Activated naive CD8-positive, alpha-beta T cell treated with anti-CD3 and anti-CD28 coated beads, Interleukin-2, amount 10 ng/mL, durations not matched to agents 7 days and 5 days (primary cell): ENCODE measurements at places on chromosomes 6 and 20. TPM values are rescaled to one million over a fixed set of nuclear protein-coding genes. Genes with fewer than 3 reads are reported as not detected.

ETV7 gene
- 9.8 TPM for total RNA-seq

TENT5A gene
- total RNA-seq = 2.8 TPM

GRCh38 chr6:146273490-146273889, 244.6 kb downstream of the GRM1 start:
- H3K4me3 ChIP-seq = no peak overlapping the region
- H3K27ac ChIP-seq = no peak overlapping the region
- H3K4me1 ChIP-seq = no peaks in the 10 kb centered on the region
- H3K27me3 ChIP-seq = no peaks in the 10 kb centered on the region
- DNase-seq = no peak

- H3K4me1 ChIP-seq = no peaks in the 10 kb centered on the region
- H3K27ac ChIP-seq = no peak overlapping the region
- no peaks in the 10 kb centered on the region for H3K36me3 ChIP-seq
- no peak overlapping the region for H3K4me3 ChIP-seq
Measured at GRCh38 chr6:156348424-156348823, 428.8 kb upstream of the ARID1B start.

- H3K27ac ChIP-seq = no peak overlapping the region
- H3K36me3 ChIP-seq = no peaks in the 10 kb centered on the region
- H3K4me1 ChIP-seq = peaks cover 34% of the 10 kb centered on the region
Measured at GRCh38 chr20:50004229-50004628, 21.4 kb downstream of the SNAI1 start.

TEAD3 gene
- 0.19 TPM for total RNA-seq

TFAP2D gene
- total RNA-seq = not detected

PPIL6 gene
- total RNA-seq = 0.53 TPM

- H3K4me3 ChIP-seq = peak overlapping the region; percentile 88
- DNase-seq = peak; percentile 50
- H3K36me3 ChIP-seq = peaks cover 8% of the 10 kb centered on the region
Measured at GRCh38 chr6:149482545-149483333, 2.1 kb downstream of the ZC3H12D start.

DNA sequence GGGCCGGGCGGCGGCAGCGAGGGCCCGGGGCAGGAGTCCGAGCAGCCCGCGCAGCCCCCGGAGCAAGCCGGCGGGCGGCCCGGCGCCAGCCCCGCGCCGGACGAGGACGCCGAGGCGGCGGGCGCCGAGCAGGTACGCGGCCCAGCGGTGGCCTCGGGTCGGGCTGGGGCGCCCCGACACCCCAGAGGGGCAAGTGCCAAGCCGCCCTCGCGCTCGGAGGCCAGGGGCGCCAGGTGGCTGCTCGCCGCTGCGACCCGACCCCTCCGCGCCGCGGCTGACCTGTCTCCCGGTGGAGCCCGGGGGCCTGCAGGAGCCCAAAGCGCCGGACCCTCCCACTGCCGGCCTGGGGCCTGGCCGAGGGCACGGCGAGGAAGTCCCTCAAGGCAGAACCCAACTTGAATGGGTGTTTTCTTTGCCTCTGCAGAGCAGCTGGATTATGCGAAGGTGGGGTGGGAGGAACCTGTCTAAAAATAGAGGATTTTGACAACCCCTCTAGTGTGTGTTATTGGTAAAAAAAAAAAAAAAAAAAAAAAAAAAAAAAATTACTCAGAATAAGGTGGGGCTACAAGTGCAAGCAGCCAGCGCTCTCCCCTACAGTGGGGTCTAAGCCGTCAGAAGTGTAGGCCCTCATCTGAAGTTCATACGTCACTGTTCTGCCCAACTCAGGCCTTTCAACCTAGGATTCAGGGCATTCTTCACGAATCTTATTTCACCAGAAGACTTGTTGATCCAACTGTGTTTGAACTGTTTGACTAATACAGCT, 609 bp downstream of the OGFRL1 start:
- peaks cover 28% of the 10 kb centered on the region for H3K4me1 ChIP-seq
- DNase-seq = peak; percentile 71
- H3K27ac ChIP-seq = peak overlapping the region; percentile 80
- H3K27me3 ChIP-seq = peaks cover 3% of the 10 kb centered on the region
- H3K4me3 ChIP-seq = peak overlapping the region; percentile 84

- H3K4me1 ChIP-seq = no peaks in the 10 kb centered on the region
- no peak for DNase-seq
- no peak overlapping the region for H3K4me3 ChIP-seq
- H3K27ac ChIP-seq = no peak overlapping the region
- no peaks in the 10 kb centered on the region for H3K36me3 ChIP-seq
Measured at GRCh38 chr20:4434681-4435080, 287.0 kb upstream of the PRND start.

RFX6 gene
- not detected for total RNA-seq

GRCh38 chr6:151209071-151209831, 30.5 kb upstream of the AKAP12 start:
- no peaks in the 10 kb centered on the region for H3K4me1 ChIP-seq
- H3K4me3 ChIP-seq = no peak overlapping the region
- DNase-seq = no peak
- H3K36me3 ChIP-seq = no peaks in the 10 kb centered on the region
- H3K27ac ChIP-seq = no peak overlapping the region

- H3K4me1 ChIP-seq = peaks cover 4% of the 10 kb centered on the region
Measured at GRCh38 chr20:49835031-49835430, 22.4 kb downstream of the SLC9A8 start.

- peak overlapping the region; percentile 36 for H3K4me3 ChIP-seq
- peaks cover 7% of the 10 kb centered on the region for H3K4me1 ChIP-seq
- H3K36me3 ChIP-seq = peaks cover 6% of the 10 kb centered on the region
- peaks cover 3% of the 10 kb centered on the region for H3K27me3 ChIP-seq
- no peak overlapping the region for H3K27ac ChIP-seq
Measured at GRCh38 chr6:107866606-107867301, 42.6 kb upstream of the SCML4 start.

DNA sequence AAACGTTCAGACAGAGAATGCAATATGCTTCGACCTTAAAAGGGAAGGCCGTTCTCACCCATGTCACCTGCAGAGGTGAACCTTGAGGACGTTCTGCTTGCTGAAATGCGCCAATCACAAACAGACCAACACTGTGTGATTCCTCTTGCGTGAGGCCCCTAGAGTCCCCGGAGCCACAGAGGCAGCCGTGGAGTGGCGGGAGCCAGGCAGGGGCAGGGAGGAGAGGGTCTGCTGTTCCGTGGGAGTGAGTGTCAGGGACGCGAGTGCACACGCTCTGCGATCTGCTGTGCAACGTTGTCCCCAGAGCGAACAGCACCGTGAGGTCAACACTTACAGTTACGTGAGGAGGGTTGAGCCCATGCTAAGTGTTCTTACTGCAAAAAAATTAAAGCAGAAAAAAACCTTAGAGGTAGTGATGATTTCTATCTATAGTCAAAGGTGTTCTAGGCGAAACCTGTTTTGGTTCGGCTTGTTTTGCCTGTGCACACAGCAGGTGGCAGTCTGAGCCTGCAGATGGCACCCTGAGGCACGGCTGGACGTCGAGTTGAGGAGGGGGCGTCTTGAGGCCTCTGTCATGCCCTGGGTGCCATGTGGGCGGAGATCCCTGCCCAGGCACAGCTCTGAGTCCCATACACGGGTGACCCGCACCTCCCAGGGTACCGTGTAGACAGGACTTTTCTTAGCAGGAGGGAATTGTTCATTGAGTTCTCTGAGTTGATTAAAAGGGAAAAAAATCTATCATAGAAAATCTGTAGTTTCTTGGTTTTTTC, 71.7 kb upstream of the FRMD1 start:
- no peak for DNase-seq
- no peak overlapping the region for H3K4me3 ChIP-seq
- no peak overlapping the region for H3K27ac ChIP-seq
- no peaks in the 10 kb centered on the region for H3K27me3 ChIP-seq
- no peaks in the 10 kb centered on the region for H3K36me3 ChIP-seq
- no peaks in the 10 kb centered on the region for H3K4me1 ChIP-seq

DNA sequence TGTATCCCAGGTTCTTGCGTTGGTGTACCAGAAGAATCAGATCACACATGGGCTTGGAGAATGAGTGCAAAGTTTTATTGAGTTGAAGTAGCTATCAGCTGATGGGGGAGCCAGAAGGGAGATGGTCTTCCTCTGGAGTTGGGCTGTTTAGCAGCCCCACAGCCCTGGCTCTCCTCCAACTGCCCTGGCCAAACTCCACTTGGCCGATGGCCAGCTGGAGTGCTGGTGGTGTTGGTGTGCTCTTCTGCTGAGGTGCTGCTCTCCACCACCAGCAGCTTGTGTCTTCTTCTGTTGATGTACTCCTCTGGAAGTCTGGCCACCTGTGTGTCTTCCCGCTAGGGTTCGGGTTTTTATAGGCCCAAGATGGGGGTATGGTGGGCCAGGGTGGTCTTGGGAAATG, 172.8 kb downstream of the TINAG start:
- H3K4me3 ChIP-seq = no peak overlapping the region
- no peaks in the 10 kb centered on the region for H3K36me3 ChIP-seq
- H3K4me1 ChIP-seq = no peaks in the 10 kb centered on the region
- H3K27ac ChIP-seq = no peak overlapping the region
- H3K27me3 ChIP-seq = no peaks in the 10 kb centered on the region
- no peak for DNase-seq

GRCh38 chr6:74505391-74505790, 700.5 kb downstream of the COL12A1 start:
- no peak overlapping the region for H3K4me3 ChIP-seq
- no peaks in the 10 kb centered on the region for H3K4me1 ChIP-seq
- no peak for DNase-seq
- H3K27me3 ChIP-seq = no peaks in the 10 kb centered on the region

- no peak overlapping the region for H3K4me3 ChIP-seq
- peaks cover 39% of the 10 kb centered on the region for H3K4me1 ChIP-seq
- no peak overlapping the region for H3K27ac ChIP-seq
- no peaks in the 10 kb centered on the region for H3K27me3 ChIP-seq
Measured at GRCh38 chr6:41972826-41973225, 31.2 kb upstream of the CCND3 start.

GRCh38 chr20:3783068-3783489, 1.8 kb upstream of the SPEF1 start:
- H3K36me3 ChIP-seq = peaks cover 5% of the 10 kb centered on the region
- no peak for DNase-seq
- peaks cover 30% of the 10 kb centered on the region for H3K4me1 ChIP-seq

CAPN11 gene
- total RNA-seq = not detected

CCN5 gene
- total RNA-seq = not detected

- DNase-seq = peak; percentile 87
- H3K4me3 ChIP-seq = peak overlapping the region; percentile 73
- H3K4me1 ChIP-seq = peaks cover 23% of the 10 kb centered on the region
- peak overlapping the region; percentile 74 for H3K27ac ChIP-seq
- H3K36me3 ChIP-seq = peaks cover 17% of the 10 kb centered on the region
Measured at GRCh38 chr20:50191065-50191543, 474 bp downstream of the CEBPB start.

DNA sequence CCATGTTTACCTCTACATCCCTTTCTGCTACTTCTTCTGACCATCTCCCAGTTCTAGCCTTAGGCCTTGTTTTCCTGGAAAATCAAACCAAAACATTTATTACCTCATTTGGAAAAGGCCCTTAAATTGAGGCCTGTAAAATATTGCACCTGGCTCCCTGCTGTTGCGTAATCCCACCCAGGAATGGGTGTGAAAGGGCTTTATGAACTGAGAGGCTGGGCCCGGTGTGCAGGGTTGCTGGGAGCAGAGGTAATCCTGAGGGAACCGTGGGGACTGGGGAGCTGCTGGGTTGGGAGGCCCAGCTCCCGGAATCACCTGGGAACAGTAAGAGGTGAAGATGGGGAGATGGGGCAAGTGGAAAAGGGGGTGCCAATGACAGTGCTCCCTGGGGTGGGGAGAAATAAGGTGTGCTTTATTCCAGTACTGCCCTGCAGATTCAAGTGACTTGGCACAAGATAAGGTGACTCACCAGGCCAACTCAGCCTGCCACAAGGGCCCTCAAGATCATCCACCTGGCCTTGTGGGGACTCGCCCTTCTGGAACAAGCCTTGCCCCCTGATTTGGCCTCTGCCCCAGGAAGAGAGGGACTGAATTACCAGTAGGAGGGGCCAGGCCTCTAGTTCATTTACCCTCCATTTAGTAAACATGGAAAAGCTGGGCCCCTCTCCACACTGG, 44.2 kb downstream of the KCNK5 start:
- H3K4me3 ChIP-seq = no peak overlapping the region
- no peak for DNase-seq
- H3K27ac ChIP-seq = no peak overlapping the region
- no peaks in the 10 kb centered on the region for H3K27me3 ChIP-seq

GRCh38 chr6:9783567-9783966, 631.3 kb downstream of the TFAP2A start:
- no peaks in the 10 kb centered on the region for H3K4me1 ChIP-seq
- no peaks in the 10 kb centered on the region for H3K36me3 ChIP-seq
- H3K27ac ChIP-seq = no peak overlapping the region
- H3K4me3 ChIP-seq = no peak overlapping the region
- no peaks in the 10 kb centered on the region for H3K27me3 ChIP-seq
